Dermis lymphatic vessel endothelial cell (primary cell): ENCODE measurements at places on chromosomes 4 and X. TPM values are rescaled to one million over a fixed set of nuclear protein-coding genes. Genes with fewer than 3 reads are reported as not detected.

MAPK10 gene
- 0.09 and 0.11 TPM in 2 replicates for total RNA-seq

LINC00632 gene
- 0.09 and 0.22 TPM in 2 replicates for total RNA-seq

TMSB15C gene
- 3.9 and 8.5 TPM in 2 replicates for total RNA-seq

FAM47A gene
- not detected in 2 replicates for total RNA-seq

TMEM31 gene
- 0.09 TPM in 1 of 2 replicates, not detected in the other for total RNA-seq

RAB40A gene
- under 0.01 TPM in 2 replicates for total RNA-seq

TSPAN7 gene
- 22.8 and 25.1 TPM in 2 replicates for total RNA-seq

YTHDC1 gene
- total RNA-seq: 35.5 and 42.8 TPM in 2 replicates

CXCL6 gene
- under 0.01 TPM in 1 of 2 replicates, not detected in the other for total RNA-seq

OTC gene
- 0.17 and 0.22 TPM in 2 replicates for total RNA-seq

DMRTC1 gene
- total RNA-seq: not detected in 2 replicates

MAGEB10 gene
- not detected in 2 replicates for total RNA-seq

ARMCX5 gene
- total RNA-seq: 21.9 and 28.1 TPM in 2 replicates

CT83 gene
- not detected in 2 replicates for total RNA-seq

AR gene
- 0.26 and 0.43 TPM in 2 replicates for total RNA-seq

SPP1 gene
- not detected in 2 replicates for total RNA-seq

PLA2G12A gene
- total RNA-seq: 9.3 and 9.5 TPM in 2 replicates

H2BW2 gene
- total RNA-seq: not detected in 2 replicates

SSX4B gene
- total RNA-seq: not detected in 2 replicates

CXCL8 gene
- 3.7 and 69.8 TPM in 2 replicates for total RNA-seq

XAGE1A gene
- not detected in 2 replicates for total RNA-seq

EPGN gene
- total RNA-seq: 0.17 TPM in 1 of 2 replicates, not detected in the other

ADH7 gene
- not detected in 2 replicates for total RNA-seq

TACR3 gene
- not detected in 2 replicates for total RNA-seq
